ENCODE measurements at places on chromosomes 1 and 21. TPM values are rescaled to one million over a fixed set of nuclear protein-coding genes. Genes with fewer than 3 reads are reported as not detected.

IFI44L gene
- not detected for total RNA-seq

TMEM240 gene
- total RNA-seq = not detected

PDC gene
- not detected for total RNA-seq

NLRP3 gene
- total RNA-seq = not detected

CDC42BPA gene
- total RNA-seq = 10.2 TPM
